Dermis blood vessel endothelial cell (primary cell): ENCODE measurements at places on chromosomes 3 and 15.

- no peak for DNase-seq
Observed at GRCh38 chr3:101702726-101703125, 16.2 kb upstream of the RPL24 start.

- no peak for DNase-seq
Observed at GRCh38 chr3:184395320-184395660, 15.4 kb downstream of the CHRD start.

- no peak for DNase-seq
Observed at GRCh38 chr3:123663977-123664376, 79.1 kb upstream of the HACD2 start.

DNA sequence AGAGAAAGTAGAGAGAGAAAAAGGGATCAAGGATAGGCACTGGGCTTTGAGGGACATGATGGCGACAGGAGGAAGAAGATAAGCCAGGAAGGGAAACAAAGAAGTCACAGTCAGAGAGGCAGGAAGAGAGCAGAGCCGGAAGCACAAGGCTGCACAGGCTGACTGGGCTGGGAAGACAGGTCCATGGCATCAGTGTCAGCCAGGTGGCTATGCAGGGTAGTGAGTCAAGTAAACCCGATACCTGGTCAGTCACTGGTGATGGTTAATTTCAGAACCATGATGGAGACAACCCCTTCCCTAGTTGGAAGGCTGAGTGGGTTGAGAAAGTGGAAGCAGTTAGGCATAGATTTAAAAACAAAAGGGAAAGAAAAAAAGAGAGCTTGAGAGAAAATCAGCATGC lies 203.8 kb downstream of the EPHB1 start:
- no peak for DNase-seq

DNA sequence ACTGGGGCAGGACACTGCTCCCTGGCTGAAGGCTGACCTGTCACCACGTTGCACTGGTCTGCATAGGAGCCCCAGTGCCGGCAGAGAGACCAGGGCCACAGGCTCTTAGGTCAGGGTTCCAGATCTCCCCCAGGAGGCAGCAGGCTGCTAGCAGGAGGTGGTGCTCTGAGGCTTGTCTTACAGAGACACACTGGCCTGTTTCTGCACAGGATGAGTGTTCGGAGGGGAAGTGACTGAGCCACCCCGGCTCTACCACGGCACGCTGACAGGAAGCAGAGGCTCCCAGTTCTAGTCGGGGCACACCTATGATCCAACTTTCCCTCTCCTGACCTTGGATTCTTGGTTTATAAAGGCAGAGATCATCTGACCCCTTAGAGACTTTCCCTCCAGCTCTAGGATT lies 8.6 kb downstream of the FBXL22 start:
- DNase-seq = peak; percentile 51

DNA sequence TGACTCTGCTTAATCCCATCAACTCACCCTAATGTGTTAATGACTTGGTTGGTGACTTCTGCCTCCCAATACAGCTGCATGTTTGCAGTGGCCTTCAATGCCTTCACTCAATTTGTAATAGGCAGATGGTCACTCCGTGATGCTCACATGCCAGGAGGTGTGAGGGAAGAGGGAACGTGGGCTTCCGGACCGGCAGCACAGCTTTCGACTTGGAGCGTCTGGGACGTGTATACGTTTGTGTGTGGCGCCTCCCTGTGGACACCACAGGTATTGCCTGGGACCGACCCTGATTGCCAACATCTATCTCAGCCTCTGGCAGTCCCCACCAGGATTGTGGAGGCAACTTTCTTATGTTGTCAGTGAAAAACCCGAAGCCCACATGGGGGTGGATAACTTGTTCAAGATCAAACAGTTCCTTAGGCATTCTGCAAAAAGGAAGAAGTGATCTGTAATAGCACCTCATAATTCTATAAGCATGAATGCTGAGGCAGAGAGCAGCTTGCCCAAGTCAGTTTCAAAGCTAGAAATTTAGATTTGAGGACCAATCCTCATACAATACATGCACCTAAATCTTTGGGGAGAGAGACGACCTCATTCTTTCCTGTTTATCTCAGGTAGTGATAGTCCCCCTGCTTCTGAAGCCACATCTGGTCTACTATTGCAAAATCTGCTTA lies 16.9 kb downstream of the MRPL46 start:
- peak; percentile 73 for DNase-seq

DNA sequence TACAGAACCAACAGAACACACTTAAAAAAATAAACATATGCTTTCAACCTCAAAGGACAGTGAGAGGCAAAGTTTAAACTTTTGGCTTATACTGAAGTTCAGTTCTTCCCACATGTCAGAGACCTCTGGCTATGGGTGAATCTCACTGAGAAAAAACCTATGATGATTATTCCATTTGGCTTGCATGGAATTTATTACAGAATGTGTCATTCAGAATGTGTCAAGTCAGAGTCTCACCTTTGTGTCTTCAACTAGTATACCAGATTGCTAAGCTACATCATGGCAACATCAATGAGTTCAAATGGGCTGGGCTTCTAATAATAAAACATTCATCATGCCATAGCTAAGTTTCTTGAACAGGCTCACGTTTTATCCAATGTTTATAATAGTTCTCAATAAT lies 987.0 kb downstream of the NTRK3 start:
- no peak for DNase-seq

- peak; percentile 90 for DNase-seq
Observed at GRCh38 chr3:146160964-146161662, at the start of gene PLOD2. TSS of gene PLOD2 (minus strand) at chr3:146161184. CDS start at chr3:146160989, 195 bp downstream.

GRCh38 chr3:191961529-191961928 lies 500.6 kb downstream of the PYDC2 start:
- DNase-seq = no peak

DNA sequence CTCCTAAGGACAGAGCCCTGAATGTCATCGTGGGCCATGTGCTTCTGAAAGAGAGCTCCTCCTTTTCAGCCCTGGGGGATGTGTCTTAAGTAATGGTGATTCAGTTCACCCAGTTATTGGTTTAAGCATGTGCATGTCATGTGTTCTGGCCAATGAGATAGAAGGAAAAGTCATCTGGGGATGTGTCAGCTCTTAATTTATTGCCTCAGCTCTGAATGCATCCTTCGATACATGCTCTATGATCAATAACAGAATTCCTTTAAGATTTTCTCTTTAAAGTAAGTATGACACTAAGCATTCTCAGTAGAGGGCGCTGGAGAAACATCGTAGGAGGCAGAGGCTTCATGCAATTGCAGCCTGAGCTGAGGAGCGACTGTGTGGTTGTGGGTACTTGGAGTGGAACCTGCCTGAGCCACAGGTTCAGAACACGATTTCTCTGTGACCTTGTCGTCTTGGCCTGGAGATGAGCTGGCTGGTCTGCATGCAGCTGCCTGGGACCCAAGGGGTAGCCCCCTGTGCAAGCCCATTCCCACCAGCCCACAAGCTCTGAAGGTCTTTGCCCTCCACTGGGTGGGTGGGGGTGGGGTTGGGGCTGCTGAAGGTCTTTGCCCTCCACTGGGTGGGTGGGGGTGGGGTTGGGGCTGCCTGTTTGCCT lies 69.5 kb downstream of the C3orf38 start:
- peak; percentile 6 for DNase-seq

GRCh38 chr15:30865257-30865656 lies 38.5 kb upstream of the FAN1 start:
- no peak for DNase-seq

- DNase-seq = no peak
Observed at GRCh38 chr3:185914911-185915629, 22.7 kb downstream of the TRA2B start.

DNA sequence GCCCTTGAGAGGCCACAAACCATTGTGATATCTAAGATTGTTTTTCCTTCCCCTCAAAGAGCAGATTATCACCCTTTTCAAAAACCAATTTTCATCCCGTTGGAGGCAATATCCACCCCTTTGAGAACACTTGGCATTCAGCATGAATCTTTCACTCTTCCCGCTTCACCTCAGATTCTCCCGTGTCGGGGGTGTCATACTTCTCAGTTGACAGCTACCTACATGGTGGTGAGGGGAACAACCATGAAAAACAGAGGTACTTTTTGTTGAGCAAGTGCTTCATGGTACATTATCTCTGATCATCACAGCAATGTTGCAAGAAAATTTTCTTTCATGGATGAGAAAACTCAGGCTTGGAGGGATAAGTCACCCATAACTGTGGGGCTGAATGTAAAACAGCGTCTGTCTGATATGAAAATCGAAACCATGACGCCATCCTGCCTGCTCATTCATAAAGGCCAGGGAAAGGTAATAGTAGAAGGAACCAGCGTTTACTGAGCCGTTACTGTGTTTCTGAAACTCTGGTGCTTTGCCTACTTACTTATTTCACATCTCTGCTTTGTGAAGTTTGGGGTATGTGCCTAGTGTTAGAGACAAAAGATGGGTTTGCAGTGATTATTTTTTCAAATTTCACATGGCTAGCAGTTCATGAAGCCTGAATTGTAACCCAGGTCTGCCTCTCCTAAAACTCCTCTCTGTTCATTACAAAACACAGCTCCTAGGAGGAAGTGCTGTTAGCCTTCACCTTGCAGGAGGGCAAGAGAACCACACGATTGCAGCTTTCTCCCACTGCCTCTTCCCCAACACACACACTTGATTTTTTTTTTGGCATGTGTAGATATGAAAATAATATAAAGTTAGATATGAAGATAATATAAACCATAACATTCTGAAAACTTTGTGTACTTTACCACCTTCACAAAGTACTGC lies 35.4 kb downstream of the SV2B start:
- DNase-seq = no peak

DNA sequence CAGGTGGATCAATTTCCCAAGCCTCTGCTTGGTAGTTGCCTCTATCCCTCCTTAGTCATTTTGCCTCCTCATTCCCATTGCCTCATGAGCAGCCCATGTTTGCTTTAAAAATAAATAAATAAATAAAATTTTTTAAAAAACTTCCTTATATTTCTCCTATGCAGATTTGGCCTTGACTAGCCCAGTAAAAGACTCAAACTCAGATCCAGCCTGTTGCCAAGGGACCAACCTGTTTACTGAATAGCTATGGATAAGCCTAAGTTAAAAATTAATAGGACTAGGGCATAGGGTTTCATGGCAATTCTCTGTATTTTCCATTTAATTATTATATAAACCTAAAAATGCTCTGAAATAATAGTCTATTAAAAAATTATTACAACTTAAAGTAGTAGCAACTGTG lies 384.4 kb downstream of the RSL24D1 start:
- no peak for DNase-seq

DNA sequence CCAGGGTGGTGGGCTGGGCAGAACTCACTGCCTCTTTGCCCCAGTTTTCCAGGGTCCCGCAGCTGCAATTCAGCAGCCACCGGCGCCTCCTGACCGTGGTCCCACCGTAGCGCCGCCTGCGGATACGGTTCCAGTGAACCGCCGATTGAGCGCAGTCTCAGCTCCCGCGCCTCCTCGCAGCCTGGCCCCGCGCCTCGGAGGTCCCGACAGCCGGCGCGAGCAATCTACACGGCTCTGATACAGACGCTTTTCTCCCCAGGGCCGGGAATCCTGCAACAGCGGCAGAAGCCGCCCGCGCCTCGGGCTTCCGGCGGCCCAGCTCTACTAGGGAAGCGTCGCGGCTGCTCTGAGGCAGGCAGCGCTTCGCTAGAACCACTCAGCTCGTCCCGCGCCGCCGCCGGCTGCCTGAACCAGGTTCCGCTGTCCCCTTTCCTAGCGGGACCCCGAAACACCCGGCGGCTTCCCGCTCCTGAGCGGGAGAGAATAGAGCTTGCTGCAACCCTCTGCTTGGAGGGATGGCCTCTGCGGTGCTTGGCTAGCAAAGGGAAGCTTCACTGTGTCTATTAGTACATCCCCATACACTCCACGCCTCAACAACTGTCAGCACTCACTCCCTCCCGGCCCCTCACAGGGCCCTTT lies 3.1 kb downstream of the FOXL2NB start:
- no peak for DNase-seq

GRCh38 chr3:122642935-122643334 lies 37.7 kb upstream of the PARP14 start:
- no peak for DNase-seq

DNA sequence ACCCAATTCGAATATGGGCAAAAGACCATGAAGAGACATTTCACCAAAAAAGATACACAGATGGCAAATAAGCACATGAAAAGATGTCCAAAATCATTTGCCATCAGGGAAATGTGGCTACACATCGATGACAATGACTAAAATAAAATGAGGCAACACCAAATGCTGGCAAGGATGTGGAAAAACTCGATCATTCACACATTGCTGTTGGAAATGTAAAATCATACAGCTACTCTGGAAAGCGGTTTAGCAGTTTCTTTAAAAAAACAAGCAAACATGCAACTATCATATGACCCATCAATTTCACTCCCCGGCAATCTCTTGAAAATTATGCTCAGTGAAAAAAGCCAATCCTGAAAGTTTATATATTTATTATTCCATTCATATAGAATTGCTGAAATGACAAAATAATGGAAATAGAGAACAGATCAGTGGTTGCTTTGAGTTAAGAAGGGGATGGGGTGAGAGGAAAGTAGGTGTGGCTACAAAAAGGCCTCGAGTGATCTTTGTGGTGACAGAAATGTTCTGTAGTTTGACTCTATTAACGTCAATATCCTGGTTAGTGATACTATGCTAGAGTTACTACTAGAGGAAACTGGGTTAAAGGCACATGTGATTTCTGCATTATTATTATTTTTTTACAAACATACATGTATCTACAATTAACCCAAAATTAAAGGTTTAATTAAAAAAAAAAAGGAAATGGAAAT lies 45.0 kb downstream of the DLG1 start:
- DNase-seq = no peak

DNA sequence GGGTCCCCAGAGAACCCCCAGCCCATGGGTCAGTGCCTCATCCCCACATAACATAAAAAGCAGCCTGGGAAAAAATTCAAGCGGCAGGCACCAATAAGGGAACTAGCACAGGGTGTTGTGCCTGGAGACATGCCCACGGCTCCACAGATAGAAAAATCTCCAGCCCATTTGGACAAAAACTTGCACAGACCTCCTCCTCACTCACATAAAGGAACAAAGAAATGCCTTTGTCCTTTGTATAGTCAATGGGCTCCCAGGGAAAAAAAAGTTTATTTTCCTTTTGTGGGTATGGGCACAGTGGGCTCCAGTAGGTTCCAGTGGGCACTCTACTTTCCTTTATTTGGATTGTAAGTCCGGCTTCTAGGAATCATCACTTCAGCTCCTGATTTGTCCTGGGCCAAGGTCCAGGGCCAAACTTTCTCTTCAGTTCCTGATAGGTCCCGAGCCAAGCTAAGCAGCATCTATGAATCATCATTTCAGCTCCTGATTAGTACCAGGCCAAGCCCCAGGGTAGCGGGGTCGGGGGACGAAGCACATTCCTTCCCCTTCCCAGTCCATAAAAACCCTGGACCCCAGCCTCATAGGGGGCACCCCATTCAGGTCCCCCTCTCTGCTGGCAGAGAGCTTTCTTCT lies 1.6 kb upstream of the DNAH12 start:
- no peak for DNase-seq

DNA sequence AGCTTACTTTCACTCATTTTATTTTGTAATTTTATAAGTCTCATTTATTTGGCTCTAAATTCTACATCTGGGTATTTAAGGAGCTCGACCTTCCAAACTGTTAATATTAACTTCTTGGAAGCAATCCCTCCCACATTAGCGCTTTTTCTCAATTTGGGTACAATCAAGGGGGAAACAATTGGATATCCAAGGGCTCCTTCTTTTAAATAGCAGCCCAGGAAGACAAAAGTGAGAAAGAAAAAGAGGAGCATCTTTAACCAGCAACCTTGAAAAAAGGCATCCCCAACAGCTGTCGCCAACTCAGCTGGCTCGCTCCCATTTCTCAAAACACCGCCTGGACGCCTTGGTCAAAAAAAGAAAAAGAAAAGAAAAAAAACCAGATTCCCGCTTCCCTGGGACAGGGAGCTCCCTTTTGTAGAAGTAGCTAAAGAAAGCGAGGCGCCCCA lies 873 bp downstream of the C3orf70 start:
- no peak for DNase-seq
